ENCODE measurements at places on chromosomes 6 and 20. TPM values are rescaled to one million over a fixed set of nuclear protein-coding genes. Genes with fewer than 3 reads are reported as not detected.

DNA sequence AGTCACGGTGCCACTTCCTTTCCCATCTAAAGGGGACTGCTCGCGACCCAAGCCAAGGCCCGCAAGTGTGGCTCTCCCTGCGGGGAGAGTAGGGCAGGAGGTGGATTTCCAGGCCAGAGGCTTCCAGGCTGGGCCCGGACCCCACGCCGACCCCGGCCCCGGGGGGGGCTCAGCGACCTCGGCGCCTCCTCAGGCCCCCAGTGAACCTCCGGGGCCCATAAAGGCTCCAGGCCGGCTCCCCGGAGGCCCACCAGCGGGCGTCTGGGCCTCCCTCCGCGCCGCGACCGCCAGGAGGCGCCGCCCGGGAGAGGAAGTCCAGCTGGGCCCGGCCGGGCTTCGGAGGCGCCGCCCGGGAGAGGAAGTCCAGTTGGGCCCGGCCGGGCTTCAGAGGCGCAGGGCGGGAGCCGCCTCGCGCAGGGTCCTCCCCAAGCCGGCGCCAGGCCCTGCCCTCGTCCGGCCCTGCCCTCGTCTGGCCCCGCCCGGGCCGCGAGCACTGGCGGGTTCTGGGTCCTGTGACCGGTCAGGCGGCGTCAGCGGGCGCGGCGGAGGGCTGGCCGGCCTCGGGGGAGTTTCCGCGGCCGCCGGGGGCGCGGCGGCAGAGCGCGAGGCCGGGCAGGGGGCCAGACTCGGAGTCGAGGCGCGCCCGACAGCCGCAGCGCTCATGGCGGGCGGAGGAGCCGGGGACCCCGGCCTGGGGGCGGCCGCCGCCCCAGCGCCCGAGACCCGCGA, at the start of gene RAB32:
TSS of gene RAB32 (plus strand) at position 623 of the 729 bp plus-strand sequence. CDS start at position 662, 39 bp downstream.
- peak; percentile 98 for DNase-seq

DNA sequence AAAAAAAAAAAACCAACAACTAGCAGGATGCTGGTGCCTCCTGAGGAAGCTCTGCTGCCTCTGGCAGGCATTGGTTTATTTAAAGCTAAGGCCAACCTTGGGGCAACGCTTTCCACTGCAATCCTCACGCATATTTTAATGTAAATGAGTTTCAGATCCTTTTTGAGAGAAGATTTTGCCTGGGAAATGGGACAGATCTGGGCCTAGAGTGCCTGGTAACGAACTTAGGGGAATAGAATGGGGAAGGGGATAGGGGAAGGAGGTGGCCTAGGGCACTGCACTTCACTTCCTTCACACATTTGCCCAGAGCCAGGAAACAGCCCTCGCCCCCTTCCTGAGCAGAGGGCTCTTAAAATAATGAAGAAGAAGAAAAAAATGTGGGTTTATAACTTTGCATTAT, 132.7 kb upstream of the TMEM170B start:
- no peak for DNase-seq

DNA sequence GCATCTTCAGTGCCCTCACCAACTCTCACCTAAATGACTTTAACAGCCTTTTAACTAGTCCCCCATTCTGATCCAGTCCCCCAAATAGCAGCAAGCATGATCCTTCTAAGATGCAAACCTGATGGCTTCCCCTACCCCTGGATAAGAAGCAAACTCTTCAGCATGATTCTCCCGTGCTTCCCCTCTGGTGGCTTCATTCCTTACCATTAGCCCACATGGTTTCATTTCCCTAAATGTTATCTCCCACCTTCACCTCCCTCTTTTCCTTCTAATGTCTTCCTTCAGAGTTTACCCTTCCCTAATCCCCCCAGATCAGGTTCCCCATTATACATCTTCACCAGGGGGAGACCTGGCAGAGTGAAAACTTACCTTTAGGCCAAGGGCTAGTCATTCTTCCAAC, 4.0 kb upstream of the RAB5IF start:
- no peak for DNase-seq

Gene EMILIN3
- total RNA-seq: 2.3 TPM

Gene AVP
- total RNA-seq: not detected

- DNase-seq: no peak
Measured at GRCh38 chr6:69735027-69735426, 61.8 kb downstream of the LMBRD1 start.

- no peak for DNase-seq
Measured at GRCh38 chr20:20079102-20079784, 26.9 kb downstream of the CFAP61 start.

- DNase-seq: no peak
Measured at GRCh38 chr6:136641166-136641565, 90.9 kb upstream of the MAP7 start.

- DNase-seq: no peak
Measured at GRCh38 chr6:161254126-161254463, 19.8 kb downstream of the AGPAT4 start.

DNA sequence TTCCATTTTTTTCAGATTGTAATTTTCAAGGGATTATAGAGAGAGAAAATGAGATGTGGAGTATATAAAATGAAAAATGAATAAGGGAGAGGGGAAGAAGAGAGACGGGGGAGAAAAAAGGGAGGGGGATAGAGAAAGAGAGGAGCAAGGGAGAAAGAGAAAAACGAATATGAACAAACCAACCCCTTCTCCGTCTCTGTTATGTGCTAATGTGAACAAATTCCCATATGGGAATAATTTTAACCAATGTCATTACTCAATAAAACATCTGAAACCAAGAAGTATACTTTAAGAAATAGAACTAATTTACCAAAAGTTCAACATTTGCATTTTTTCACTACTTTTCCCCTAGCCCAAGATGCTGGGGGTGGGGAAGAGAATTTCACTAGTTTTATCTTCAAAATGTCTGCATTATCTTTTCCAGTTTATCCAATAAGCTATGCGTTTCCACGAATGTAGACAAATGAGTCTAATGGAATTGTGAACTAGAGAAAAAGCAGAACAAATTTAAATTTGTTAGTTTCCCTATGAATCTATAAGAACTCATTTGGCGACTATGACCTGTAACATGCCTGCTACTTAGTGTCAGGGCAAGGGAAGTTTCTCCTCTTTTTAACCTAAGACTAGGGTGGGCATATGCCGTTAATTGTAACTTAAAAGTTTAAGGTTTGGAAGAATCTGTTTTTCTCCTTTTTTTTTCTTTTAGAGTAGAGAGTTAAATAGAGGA, 286.3 kb downstream of the BTBD9 start:
- DNase-seq: no peak

DNA sequence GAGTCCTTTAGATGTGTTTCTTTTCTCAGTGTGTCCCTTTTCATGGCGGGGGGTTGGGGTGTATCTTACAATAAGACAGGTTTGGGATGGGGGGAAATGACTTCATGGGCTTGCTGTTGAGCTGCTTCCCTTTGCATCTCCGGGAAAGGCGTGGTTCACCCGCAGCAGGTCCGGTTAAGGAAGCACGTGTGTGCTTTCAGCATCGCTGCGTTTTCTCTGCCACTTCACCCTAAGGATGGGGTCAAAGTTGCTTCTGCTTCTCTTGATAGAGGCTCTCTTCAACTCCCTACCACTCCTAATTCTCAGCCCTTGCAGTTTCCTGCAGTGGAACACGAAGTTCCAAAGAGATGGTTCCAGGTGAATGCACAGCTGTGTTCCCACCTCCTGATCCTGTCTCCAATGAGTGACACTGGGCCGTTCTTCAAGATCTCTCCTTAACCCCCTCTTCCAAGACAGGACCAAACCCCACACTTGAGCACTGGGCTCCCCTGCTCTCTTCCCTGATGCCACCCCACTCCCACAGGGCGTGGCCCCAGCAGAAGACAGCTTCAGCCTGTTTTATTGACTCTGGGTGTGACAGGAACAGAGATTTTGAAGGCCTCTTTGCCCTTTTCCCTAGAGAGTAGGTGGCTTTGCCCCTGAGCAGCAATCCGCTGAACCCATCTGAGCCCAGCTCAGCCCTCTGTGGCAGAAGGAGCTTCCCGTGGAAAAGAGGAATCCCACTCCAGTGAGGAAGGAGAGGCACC, 85.2 kb downstream of the PLEKHG1 start:
- no peak for DNase-seq

DNA sequence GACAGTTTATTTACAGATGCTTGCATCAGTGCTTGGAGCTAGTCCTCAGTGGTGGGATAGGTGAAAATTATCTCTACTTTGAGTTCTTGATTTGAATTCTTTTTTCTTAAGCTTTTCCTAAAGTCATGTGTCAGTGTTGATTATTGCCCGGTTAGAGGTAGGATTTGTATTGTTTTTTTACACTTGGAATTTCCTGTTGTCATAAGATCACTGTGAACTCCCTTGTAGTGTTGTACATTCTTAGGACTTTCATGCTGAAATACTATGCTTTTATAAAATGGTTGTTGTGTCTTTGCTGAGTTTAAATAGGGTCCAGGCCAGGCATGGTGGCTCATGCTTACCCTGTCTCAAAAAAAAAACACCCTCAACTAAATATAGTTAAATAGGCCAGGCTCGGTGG, 20.3 kb downstream of the ASXL1 start:
- DNase-seq: no peak

- DNase-seq: no peak
Measured at GRCh38 chr6:142705054-142705453, 239.9 kb downstream of the HIVEP2 start.

- DNase-seq: no peak
Measured at GRCh38 chr6:113450061-113450465, 407.1 kb upstream of the MARCKS start.

DNA sequence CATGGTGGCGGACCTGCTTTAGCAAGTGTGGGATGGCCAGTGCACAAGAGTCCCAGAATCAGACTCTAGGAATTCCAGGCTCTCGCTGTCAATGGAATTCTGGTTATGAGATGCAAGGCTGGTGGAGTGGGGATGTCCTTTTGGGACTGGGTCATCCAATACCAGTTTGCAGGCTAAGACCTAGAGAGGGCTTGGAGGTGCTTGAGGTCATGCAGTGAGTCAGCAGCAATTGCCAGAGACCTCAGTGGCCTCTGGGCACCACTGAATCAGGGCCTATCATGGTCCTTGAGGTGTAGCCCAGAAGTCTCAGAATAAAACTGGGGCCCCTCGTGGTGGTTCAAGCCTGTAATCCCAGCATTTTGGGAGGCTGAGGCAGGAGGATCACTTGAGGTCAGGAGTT, 1.4 kb upstream of the SCRT2 start:
- DNase-seq: no peak

GRCh38 chr6:53139841-53140413, 8.7 kb downstream of the GCM1 start:
- DNase-seq: no peak

- no peak for DNase-seq
Measured at GRCh38 chr6:22020299-22021003, 276.4 kb downstream of the PRL start.

DNA sequence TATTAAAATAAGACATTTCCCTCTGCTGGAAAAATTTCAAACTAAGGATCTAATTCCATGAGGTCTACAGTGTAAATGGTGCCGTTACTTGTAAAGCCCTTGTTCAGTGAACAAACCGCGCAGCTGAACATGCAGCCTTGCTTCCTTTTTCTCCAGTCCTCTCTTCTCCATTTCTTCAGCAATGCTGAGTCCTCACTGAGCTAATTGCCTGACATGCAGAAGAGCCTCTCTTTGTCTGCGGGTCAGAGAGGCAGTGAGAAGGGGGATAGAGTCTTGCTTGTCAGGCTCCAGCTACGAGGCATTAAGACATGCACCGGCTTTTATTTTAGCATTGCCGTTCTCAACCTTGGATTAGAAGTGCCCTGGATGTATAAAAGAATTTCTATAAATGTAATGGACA, 25.7 kb downstream of the ZDHHC14 start:
- DNase-seq: no peak

GRCh38 chr6:143040018-143040417, 20.7 kb upstream of the AIG1 start:
- no peak for DNase-seq

Gene SLCO4A1
- total RNA-seq: 15.2 TPM

GRCh38 chr6:129133770-129134192, 250.8 kb downstream of the LAMA2 start:
- DNase-seq: no peak

DNA sequence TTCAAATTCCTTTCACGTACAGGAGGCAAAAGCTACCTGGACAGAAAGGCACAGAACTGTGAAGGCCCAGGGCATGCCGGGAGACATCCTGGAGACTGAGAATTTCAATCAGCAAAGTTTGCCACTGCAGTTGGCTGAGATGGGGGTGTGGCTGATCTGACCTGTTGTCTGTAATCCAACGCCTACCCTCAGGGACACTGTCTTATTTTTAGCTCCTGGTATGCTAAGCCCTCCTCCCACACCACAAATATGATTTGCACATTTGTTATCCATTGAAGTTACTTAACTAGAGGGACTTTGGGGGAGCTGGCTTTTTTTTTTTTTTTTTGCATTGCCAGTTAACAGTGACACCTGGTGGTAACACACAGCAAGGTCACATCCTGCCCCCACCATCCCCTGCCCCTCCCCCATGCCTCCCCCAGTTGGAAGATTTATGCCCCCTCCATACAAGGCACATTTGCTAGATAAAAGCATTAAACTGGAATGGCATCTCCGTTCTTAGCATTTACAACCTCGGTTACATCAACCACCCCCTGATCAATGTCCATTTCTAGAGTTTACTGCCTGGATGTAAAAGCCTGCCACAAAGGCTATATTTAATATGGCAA, 40.4 kb downstream of the TTI1 start:
- DNase-seq: no peak

DNA sequence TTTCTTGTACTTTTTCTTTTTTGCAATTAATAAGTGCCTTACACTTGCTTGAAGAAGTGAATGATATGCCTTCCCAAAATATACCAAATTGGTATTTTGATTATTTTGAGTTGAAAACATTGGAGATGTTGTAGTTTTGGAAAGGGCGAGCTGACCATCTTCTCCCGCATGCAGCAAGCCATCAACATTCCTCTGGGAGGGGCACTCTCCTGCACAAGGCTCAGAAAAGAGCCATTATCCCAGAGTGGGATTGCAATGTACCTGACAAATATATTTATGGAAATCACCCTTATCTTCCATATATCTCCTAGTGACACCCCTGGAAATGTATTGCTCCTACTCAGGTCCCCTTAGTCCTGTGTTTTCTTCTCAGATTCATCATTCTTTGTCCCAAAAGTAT, 22.8 kb upstream of the PNRC1 start:
- DNase-seq: no peak

- DNase-seq: no peak
Measured at GRCh38 chr6:49540614-49541013, 9.9 kb upstream of the C6orf141 start.

DNA sequence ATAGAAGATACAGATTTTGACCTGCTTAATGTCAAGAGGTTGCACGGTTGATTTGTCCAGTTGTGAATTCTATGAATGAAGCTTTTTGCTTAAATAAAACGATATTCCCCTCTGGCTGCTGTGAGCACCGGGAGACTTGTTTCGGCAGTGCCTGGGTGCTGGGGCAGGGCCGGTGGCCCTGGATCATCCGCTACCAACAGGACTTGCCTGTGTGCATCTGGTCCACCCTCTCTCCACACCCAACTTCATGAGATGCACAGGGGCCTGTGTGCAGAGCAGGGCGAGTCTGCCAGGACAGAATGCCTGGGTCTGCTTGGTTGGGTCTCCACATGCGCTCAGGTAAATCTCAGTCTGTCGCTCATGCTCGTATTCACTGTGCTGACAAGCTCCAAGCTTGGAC, 65.5 kb downstream of the TSHZ2 start:
- no peak for DNase-seq

Gene VARS1
- 60.8 TPM for total RNA-seq
